ENCODE measurements at places on chromosomes 5 and 9.

- peak; percentile 69 for DNase-seq
These were observed 935 bp upstream of the ZNF367 start for GRCh38 chr9:96418920-96419690.

DNA sequence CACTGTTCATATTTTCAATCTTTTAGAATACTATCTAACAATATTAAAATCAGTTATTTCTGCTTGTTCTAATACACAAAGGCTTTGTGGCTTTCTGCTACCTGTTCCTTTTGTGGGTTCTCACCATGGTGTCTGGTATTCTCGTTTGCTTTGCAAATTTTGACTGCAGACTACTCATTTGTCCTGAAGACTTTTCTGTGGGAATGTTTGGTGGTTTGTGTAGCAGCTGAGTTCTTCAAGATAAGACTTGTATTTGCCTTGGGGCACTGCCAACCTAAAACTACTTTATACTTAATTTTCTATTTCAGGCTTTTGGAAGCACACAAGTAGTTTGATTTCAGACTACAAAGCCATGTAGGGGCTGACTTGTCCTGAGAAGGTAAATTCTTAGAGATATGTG lies 11.1 kb downstream of the IL33 start:
- no peak for DNase-seq

DNA sequence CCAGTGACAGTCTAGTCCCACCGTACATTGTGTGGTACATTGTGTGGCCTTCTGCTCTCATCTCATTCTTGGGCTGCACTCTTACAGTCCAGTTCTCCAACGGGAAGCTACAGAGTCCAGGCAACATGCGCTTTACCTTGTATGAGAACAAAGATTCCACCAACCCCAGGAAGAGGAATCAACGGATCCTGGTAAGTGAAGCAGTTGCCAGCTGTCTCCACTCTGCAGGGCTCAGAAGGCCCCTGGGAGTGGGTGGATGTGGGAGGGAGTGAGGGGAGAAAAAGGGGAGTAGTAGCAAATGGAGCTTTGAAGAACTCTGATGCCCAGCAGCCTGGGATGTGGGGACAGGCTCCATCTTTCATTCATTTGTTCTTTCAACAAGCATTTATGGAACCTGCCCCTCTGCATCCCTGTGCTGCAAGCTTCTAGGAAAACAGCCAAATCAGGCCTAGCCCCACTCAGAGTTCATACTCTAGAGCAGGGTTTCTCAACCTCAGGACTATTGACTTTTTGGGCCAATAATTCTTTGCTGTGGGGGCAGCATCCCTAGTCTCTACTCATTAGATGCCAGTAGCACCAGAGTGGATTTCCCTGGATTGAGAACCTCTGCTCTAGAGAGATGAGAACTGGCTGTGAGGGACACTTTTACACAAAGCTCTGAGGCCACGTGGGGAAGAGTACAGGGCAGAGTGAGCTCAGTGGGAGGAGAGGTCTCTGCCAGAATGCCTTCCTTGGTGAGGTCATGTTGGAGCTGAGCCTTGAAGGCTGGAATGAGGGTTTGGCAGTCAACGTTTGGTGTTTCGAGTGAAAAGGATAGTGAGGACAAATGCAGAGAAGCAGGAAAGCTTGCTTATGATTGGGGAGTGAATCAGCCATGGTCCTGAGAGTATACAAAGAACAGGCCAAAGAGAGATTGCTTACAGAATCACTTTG lies 1.1 kb downstream of the POLR1E start:
- DNase-seq, result peak; percentile 51

DNA sequence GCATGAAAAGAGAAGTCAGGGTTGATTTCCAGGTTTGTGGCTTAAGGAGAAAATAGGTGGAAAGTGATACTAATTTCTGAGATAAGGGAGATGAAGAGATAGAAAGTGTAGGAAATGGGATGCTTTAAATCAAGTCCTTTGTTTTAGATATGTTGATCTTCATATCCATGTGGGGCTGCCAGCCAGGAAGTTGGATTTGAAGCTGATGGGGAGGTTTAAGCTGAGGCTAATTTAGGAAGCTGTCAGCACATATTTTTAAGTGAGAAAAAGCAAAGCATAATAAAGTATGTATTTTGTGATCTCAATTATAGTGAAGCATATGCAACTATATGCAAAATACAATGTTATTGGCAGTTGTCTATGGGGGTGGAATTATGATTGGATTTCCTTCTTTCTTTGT lies 428.4 kb downstream of the CSNK1G3 start:
- DNase-seq, result no peak

DNA sequence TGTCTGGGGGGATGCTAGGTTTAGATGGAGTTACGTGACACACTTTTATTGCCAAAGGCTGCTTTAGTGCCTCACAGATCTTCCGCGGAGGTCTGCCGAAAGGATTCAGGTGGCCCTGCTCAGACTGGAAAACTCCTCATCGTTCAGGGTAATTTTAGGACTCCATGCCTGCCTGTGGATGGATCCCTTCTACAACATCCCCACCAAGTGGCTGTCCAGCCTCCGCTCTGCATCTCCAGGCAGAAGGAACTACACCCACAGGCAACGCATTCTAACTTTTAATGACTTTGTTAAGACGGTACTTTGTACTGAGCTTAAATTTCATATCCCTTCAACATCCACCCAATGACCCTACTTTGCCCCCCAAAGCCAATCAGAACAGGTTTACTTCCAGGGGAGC lies 29.4 kb downstream of the ATPSCKMT start:
- peak; percentile 7 for DNase-seq

DNA sequence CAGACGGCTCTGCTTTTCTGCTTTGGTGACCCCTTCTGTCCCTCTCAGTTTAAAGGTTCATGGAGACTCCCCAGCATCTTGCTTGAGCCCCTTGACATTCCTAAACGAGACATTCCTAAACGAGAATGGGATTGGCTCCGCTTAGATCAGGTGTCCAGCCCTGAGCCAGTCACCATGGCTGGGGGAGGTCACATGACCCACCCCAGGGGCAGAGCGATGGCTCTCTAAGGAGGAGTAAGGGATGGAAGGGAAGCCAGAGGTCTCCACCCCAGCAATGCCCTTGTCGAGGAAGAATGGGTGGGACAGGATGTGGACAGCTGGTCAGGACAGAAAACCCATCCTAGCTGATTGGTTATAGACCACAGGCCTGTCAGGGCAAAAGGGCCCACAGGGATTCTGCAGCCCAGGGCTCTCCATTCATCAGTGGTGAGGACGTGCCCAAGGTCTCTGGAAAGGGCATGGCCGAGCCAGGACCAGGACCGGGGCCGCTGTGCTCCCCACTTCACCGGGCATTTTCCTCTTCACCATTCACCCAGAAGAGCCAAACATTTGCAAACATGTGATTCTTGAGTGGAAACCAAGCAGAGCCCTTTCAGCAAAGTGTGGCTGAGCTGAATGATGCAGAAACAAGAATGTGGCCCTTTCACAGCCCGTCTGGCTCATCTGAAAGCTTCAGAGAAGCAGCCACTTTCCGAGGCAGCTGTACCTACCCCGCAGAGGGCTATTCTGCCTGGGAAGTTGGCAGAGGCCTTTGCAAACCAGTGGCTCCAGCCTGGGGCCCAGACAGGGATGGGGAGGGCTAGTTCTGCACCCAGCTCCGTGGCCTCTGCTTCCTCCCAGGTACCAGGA lies 19.8 kb upstream of the AIF1L start:
- no peak for DNase-seq

DNA sequence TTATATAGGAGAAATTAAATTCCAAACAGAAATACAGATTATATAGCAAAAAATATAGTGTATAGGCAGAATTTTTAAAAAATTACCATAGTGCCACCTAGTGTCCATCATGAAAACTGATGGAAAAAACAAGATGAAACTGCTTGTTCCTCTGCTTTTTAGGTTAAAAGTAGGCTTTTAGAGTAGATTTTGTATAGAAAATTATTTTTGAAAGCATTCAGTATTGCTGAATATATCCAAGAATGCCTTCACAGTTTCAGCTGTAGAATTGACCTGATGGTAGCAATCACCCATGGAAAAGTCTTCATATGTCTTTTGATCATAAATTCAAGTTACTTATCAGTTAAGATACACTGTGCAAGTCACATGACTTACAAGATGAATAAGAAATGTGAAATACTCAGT lies 19.7 kb downstream of the RIOK2 start:
- DNase-seq, result peak; percentile 27

DNA sequence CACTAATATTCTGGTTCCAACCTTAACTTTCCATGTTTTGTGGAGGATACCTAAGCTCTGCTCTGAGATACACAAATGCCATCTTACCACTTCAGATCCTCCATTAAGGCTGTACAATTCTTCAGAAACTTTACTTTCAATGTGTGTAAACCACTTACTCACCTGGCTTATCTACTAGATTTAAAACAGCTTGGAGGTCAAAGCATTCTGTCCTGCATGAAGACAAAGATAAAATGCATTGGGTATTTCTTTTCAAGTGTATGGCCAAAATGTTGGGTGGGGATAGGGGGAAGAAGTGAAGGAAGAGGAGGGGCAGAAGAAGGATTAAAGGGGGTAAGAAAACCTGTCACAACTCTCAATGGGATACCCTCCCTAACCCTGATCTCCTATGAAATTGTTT lies 939 bp downstream of the GOLGA1 start:
- DNase-seq, result no peak

DNA sequence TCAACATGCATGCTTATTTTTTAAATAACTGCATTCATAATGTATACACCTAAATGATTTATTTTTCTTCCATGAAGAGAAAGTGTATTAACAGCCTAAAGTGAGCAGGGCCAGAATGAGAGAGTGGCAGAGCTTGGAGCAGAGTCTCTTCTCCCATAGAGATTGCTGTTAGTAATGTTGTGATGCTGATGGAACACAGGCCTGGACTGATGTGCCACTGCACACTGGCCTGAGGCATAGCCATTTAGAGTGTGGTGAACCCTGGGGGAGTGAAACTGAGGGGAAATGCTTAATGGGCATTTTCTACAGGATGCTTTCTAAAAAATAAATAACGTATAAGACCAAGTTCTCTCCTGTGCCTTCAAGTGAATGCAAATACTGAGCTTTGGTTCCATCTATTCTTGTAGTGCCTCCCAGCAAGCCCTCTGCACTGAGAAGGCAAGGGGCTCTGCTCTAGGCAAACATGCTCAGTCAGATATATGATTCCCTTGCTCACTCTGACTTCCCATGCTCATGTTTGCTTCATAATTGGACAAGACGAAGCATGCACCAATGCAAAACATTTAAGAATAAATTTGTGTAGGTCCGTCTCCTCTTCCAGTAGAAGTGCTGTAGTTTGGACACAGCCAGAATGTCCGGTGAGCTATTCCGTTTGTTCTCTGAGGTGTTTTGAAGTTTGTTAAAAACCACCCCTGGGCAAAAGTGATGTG lies 185.7 kb downstream of the PBX3 start:
- no peak for DNase-seq

DNA sequence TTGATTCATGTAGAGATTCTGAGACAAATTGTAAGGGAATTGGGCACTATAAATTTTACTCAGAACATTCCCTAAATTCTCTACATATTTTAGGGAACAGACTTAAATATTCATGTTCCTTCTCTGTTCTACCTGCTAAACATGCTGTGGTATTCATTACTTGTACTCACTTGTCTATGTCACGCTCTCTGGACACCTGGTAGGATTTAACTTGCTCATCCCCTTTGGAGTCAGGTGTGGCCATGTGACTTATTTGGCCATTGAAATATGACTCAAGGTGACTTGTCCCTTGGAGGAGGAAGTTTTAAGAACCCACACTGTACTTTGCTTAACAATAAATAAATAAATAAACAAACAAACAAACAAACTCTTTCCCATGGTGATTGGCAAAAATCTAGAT lies 2258.8 kb upstream of the WWC1 start:
- DNase-seq, result no peak

DNA sequence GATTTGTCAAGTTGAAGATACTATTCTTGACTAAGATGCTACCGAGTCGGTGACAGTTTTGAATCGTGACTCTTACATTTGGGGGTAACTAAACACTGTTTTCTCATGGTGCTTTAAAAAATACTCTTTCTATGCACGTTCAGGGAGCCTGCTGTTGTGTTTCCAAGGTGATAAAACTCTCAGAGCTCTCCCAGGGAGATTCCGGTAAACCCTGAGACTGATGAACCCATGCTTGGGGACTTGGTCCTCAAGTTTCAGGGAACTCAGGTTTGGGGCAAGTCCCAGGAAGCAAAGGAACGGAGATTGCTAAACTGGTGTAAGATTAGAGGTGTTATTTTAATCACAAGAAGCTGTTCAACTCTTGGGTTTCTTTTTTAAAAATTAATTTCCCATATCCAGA lies 1.4 kb downstream of the GDA start:
- no peak for DNase-seq

DNA sequence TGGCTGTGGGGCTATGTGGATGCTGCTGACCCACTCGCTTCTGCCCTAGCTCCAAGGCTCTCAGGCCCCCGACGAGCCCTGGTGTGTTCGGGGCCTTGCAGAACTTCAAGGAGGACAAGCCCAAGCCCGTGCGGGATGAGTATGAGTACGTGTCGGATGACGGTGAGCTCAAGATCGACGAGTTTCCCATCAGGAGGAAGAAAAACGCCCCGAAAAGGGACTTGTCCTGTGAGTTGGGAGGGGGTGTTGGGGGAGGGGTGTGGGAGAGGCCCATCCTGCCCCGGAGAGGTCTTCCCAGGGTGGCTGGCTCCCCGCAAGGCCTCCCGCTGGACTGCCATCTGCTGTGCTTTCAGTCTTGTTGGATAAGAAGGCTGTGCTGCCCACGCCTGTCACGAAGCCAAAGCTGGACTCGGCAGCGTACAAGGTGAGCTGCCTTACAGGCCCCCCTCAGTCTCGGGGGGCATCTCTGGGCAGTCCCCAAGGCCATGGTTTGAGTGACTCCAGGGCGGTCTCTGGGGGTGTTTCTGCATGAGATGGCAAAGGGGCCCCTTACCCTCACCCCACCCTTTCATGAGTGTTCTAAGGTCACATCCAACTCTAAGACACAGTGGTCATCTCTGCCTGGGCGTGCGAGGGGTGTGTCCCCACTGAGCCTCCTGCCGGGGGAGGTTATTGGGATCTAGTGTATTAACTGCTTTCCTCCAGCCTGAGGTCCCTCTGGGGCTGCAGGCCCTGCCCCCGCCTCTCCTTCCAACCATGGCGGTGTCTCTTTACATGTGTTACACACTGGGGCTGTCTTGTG lies 89.5 kb downstream of the PHF2 start:
- no peak for DNase-seq

DNA sequence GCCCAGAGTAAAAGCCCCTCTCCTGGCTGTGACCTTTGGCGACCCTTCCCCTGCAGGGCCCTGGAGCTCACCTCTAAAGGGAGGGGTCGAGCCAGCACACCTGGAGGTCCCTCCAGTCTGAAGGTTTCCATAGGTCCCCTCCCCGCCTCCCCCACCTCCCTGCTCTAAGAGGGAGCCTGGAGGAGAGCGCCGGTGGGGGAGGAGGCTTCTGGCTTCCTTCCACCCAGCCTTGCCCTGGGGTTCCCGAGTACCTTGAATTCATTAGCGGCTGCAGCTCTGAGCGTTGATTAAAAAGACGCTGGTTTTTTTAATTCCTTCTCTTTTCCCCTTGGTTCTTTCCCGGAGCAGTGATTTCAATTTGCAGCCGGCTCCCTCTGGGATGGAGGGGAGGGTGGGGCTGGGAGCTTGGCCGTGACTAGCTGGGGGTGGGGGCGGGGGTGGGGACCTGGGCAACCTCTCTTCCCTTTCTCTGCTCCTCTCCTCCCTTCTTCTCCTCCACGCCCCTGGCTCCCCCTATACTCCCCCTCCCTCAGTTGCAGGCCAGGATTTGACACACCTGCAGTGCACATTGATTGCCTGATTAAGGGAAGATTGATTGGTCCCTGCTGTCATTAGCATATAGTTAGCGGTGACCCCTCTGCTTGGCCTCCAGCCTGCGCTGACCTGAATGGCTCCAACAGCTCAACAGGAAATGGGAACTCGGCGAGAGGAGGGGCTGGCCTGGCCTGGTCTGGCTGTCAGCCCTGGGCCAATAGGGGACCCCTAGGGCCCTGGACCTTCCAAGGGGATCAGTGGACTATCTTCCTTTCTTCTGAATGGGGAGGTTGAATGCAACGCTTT lies 67.5 kb upstream of the RAPGEF1 start:
- no peak for DNase-seq
